CD4-positive, alpha-beta T cell treated with Interleukin-6 for 4 hours (primary cell): ENCODE measurements at places on chromosomes 5 and 9.

GRCh38 chr5:64576250-64576649, 70.4 kb downstream of the RGS7BP start:
- DNase-seq, result no peak

DNA sequence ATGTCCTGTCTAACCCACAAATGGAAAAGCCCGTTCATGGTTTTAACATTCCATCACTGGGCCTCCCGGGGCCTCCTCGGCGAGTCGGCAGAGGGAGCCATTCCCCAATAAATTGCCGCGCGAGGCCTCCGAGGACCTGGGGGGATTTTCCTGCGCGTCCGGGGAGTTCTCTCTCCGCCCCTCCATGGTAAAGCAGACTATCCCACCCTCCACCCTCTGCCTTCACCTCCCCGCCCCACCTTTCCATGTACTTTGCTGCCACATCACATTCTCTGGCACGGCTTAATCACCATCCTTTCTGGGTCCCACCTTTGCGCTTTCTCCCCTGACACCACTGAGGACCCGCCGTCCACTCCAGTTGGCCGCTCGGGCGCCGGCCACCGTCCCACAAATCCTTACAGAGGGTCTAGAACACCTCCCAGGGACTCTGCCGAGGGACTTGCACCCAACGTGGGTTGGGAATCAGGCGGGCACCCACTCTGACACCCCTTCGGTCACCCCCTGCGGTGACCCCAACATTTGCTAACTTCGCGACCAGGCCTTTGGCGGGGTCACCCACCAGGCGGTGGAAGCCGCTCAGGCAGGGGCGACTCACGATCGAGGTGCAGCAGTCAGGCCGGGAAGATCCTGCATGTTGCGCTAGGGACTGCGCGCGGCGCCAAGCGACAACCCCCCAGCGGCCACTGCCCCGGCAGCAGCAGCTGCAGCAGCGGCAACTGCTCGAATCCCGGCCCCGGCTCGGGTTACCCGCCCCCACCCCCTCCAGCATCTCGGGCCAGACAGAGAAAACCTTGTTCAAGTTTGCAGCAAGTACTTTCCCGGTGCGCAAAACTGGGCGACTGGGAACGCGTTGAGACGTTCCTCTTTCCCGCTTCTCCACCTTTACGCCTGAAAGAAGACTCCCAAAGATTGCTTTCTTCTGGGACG, at the start of gene MEGF10:
Gene MEGF10 (plus strand): TSS at position 778 of the 927 bp plus-strand sequence. CDS start 40,513 bp downstream, outside the sequence.
- DNase-seq, result no peak

DNA sequence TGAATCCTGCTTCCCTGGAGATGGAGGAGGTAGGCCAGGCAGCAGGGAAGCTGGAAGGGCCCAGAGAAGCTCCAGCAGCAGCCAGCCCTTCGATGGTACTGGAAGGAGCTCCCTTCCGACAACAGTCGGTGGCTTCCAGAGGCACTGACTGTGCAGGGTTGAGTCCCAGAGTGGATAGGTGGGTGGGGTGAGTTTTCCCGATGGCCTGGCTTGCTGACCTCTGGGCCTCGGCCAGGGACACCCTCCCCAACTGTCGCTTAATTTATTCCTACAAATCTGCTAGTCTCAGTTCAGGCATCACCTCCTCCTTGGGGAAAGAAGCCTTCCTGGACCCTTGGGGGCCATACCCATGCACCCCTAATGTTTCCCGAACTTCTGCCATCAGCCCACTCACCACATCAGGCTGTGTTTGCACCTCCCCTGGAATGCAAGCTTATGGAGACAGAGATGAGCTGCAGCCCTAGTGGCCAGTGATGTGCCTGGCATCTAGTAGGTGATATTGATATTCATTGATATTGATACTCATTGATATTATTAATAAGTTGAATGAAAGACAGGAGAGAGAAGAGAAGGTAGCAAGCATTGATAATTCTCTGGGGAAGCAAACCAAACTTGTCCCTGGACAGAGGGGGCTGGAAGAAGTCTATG, 104.6 kb upstream of the BOD1 start:
- DNase-seq, result no peak

GRCh38 chr5:32687499-32687831, 23.7 kb upstream of the NPR3 start:
- no peak for DNase-seq

DNA sequence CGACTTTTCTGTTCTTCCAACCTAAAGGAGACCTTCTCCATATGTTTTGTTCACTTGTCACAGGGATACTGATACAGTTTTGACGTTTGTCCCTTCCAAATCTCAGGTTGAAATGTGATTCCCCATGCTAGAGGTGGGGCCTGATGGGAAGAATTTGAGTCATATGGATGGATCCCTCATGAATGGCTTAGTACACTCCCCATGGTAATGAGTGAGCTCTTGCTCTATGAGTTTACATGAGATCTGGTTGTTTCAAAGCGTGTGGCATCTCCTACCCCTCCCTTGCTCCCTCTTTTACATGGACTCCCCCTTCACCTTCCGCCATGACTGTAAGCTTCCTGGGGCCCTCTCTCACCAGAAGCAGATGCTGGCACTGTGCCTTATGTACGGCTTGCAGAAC, 6.9 kb downstream of the PIP5K1B start:
- no peak for DNase-seq

GRCh38 chr5:72101828-72102227, 5.4 kb upstream of the MAP1B start:
- DNase-seq, result no peak

DNA sequence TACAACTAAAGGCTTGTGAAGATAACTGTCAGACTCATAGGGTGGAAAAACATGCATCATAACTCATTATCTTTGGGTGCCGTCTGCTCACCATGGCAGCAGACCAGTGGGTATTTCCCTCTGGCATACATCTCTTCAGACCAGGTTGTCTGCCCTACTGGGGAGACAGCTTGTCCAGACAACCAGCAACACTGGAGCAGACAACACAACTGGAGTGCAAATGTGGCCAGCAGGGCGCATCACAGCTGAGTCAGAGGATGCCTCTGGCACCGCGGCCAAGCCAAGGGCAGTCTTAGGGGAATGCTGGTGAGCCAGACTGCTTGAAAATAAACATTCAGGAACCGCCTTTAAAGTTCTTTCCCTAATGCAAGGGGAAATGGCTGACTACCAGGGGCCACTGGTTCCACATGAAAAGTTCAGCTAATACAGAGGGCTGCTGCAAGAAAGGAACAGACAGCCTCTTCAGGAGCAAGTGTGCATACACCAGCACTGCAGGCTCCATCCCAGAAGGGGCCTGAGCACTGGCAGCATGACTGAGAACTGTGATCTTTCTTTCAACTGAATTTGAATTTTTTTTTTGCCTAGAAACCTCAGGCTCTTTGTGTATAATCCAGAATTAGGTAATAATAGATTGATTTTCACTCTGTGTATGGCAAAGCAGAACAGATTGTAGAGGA, 77.3 kb downstream of the MAMDC2 start:
- no peak for DNase-seq

DNA sequence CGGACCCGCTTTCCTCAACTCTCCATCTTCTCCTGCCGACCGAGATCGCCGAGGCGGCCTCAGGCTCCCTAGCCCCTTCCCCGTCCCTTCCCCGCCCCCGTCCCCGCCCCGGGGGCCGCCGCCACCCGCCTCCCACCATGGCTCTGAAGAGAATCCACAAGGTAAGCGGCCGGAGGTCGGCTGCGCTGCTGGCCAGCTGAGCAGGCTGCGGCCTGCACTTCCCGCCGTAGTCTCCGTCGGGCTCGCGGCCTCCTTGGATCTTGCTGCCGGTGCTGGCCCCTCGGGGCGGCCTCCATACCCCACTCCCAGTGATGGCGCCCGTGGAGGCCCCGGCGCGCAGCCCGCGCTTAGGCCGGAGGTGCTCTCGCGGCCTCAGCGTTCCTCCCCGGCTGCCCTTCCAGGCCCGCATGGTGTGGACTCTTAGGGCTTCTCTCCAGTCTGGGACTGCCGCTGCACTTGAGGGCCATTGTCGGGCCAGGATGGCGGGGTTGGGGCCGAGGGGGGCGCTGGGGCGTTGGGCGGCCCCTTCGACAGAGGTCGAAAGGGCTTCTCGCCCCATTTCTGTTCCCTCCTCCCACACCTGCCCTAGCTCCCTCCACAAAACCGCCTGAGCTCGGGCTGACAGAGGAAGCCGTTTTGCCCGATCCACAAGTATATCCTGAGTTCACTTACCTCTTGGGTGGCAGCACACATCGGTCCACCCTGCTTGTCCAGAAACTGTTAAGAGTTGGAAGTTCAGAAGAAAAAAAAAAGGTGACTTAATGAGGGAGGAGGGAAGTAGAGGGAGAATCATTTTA, 714 bp downstream of the UBE2D2 start:
- DNase-seq, result peak; percentile 63

DNA sequence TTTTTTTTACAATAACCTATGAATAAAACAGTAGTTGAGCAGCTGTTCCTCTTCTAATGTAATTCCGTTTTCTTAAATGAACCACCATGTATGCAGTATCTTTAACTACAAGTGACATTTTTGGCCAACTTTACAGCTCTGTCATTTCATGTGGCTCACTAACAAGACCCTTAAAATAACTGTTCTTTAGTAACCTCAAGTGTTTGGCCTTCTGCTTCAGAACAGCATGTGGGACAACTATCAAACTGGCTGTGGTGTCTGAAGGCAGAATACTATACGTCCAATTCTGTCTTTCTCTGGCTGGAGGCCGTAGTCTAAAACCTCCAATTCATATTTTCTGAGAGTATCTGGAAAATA, 391.4 kb downstream of the NNT start:
- no peak for DNase-seq

DNA sequence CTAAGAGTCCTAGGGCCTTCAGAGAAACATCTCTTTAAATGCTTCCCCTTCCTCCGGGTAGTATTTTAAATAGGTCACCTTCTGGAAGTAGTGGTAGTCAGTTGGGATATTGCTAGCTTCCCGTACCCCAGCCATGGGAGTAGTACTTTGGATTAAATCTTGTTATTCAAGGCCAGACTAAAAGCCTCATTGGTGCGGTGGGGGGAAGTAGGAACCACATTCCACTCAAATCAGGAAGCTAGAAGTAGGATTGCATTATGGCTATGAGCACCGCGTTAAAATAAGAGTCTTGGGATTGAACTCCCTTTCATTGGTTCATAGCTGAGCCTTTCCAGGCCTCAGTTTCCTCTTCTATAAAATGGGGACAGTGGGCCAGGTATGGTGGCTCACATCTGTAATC, 6.7 kb downstream of the KCNIP1 start:
- DNase-seq, result no peak

DNA sequence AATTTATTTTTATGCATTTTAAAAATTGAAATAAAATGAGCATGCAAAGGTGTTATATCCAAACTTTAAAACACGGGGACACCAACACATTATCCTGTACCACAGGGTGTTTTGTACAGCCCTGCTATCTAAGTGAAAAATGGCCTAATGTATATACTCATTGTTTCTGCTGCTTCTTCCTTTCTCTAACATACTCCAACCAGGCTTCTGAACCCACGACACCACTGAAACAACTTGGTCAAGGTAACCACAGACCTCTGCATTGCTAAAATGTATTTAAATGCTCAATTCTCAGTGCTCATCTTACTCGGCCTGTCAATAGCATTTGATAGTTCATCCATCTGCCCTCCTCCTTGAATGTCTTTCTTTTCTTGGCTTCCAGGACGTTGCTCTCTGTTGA, 48.3 kb downstream of the DENND1A start:
- DNase-seq, result no peak

DNA sequence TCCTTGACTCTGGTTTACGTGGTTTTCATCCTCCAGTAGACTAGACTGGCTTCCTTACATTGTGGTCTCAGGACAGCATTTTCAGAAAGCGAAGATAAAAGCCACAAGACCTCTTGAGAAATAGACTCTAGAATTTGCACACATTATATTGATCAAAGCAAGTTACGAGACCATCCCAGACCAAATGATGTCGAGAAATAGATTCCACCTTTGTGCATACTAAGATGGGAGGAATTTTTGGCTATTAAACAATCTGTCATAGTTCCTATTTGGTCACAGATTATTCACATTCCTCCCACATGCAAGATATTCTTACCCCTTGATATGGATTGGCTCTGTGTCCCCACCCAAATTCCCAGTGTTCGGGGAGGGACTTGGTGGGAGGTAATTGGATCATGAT, 65.6 kb downstream of the TEX10 start:
- no peak for DNase-seq

- DNase-seq, result no peak
Measured at GRCh38 chr9:130975932-130976841, 32.8 kb upstream of the LAMC3 start.

DNA sequence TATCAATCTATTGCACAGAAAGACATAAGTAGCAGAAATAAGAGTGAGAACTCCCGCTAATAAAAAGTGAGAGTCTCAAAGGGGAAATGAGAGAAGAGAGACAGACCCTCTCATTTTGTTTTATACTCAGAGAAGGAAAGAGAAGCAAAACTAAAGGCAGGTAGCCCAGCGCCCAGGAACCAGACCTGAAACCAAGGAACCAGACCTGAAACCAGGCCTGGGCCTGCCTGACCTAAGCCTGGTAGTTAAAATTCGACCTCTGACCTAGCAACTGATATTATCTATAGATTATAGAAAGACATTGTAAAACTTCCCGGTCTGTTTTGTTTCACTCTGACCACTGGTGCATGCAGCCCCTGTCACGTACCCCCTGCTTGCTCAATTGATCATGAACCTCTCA, 134.5 kb upstream of the SEMA6A start:
- no peak for DNase-seq

DNA sequence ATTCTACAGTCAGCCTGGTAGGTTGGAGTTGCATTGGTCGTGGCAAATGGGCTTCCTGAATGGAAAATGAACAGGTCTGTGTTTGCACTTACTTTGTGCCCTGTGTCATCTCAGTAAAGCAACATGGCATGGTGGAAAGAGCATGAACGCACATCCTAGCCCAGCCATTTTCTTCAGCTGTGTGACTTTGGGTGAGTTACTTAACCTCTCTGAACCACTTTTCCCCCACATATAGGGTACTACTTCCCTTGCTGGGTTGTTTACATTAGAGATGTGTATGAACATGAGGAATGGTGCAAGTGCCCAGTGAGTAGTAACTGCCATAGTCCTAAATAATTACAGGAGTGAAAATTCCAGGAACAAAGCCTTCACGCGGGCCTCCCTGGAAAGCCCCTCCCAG, 83.6 kb downstream of the MVB12B start:
- no peak for DNase-seq

GRCh38 chr5:61755726-61756222, 423.7 kb downstream of the ZSWIM6 start:
- no peak for DNase-seq

GRCh38 chr9:14565352-14566016, 127.7 kb downstream of the ZDHHC21 start:
- no peak for DNase-seq

- no peak for DNase-seq
Measured at GRCh38 chr9:72467766-72468738, 53.4 kb upstream of the TMC1 start.

- peak; percentile 6 for DNase-seq
Measured at GRCh38 chr5:66821688-66822429, 225.7 kb downstream of the MAST4 start.
